Fibroblast of skin of right biceps (primary cell): ENCODE measurements at places on chromosomes 3 and 15.

DNA sequence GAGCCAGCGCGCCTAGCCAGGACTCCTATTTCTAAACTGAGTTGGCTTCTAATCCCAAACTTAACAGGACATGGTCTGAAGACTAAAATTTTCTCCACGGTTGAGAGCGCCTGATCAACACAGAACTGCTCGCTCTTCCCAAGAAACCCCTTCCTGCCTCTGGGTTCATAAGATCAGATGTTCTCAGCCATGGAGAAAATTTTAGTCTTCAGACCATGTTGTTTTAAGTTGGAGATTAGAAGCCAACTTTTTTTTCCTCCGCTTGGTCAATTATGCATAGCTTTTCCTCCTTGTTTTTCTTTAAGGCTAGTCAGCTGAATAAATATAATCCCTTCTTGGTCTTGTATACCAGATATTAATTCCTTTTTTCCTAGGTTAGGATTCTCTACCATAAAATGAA is 356.6 kb upstream of the ADAMTS9 start:
- no peak for DNase-seq

GRCh38 chr3:154085799-154086198 is 35.4 kb upstream of the ARHGEF26 start:
- DNase-seq = no peak

DNA sequence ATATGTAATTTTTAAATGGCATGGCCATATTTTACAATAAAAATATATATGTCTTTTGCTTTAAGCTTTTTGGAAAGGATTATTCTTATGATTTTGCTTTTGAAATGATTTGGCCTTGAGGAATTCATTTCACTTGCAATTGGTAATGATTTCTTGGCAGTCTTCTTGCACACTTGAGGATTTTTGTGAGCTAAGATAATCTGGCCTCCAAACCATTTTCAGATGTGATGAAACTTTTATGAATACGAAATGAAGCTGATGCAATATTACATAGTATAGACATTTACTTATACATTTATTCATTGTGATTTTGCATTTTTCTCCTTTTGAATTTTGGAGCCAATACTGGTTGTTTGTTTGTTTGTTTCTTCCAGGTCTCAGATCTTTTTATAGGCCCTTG is 6.4 kb upstream of the SH2D7 start:
- DNase-seq = peak; percentile 92

DNA sequence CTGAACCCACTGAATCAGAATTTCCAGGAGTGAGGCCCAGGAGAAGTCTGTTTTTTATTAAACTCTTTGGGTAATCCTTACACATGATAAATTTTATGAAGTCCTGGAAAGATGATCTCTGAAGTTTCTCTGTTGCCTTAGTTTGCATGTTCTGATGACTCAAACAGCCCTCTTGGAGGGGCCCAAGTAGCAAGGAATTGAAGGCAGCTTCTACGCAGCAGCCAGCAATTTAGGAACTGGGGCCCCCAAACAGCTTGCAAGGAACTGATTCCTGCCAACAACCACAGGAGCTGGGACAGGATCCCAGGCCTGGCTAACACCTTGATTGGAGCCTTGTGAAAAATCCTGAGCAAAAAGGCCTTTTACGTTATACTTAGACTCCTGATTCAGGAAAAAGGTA is 5.4 kb upstream of the ACP3 start:
- DNase-seq = peak; percentile 63

DNA sequence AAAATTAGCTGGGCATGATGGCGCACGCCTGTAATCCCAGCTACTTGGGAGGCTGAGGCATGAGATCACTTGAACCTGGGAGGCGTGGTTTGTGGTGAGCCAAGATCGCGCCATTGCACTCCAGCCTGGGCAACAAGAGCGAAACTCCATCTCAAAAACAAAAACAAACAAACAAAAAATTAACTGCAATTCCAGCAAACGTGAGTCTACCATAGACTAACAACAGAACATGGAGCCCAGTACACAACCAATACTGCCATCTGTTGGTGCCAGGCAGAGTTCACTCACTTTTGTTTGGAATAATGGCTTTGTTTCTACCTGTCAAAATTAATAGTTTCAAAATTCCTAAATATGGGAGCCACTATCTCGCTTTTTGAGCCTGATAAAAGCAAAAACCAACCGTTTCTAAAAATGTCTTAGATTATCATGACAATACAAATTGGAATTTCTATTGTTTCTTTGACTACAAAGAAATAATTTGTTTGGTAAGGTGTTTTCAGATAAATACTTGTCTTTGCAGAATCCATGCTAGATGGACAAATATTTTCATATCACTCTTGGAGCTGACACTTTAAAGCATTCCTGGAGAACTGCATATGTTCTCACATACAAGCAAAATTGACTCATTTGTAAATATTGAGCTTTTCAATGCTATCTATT is 45.0 kb downstream of the GPR176 start:
- DNase-seq = no peak

DNA sequence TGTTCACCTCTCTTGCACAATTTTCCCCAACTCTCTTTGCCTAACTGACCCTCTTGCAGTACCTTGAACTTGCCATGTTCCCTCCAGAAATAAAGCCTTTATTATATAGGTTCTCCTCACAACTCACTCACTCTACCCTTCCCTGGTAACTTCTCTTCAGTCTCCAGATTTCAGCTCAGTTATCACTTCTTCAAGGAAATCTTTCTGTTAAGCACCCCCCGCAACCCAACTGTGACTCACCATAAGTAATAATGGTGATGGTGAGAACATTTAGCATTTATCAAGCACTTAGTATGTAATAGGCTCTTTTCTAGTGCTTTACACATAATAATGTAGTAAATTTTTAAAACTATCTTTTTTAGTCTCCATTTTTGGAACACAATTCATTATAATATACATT is 8.1 kb upstream of the OR5K1 start:
- DNase-seq = no peak

DNA sequence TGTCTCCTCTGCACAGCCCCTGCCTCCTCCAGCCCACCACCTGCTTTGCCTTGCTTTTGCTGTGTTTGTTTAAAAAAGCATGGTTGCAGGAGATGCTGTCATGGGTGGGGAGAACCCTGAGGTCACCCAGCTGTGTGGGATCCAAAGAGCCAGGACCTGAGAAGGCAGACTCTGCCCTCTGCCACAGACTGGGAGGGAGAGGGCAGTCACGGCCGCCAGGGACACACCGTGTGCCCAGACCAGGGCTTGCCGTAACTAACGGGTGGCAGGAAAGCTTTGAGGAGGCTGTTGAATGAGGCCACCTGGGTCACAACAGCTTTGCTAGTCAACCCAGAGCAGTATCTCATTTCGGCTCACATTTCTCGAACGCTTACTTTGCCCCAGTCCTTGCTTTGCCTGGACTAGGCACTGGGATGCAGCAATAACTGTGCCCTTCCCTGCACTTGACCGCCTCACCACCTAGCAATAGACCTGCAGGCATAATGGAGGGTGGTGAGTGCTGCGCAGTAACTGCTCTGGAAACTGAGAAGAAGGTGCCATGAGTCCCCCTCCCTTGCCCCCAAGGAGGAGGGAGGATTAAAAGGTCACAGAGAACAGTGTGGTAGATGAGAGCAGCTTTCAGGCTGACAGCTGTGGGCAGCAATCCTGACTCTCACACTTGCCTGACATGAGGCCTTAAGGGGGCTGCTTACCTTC is 55.0 kb upstream of the CTDSPL start:
- no peak for DNase-seq

- DNase-seq = peak; percentile 47
Measured at GRCh38 chr3:144770915-144771351, 799.3 kb downstream of the DIPK2A start.

DNA sequence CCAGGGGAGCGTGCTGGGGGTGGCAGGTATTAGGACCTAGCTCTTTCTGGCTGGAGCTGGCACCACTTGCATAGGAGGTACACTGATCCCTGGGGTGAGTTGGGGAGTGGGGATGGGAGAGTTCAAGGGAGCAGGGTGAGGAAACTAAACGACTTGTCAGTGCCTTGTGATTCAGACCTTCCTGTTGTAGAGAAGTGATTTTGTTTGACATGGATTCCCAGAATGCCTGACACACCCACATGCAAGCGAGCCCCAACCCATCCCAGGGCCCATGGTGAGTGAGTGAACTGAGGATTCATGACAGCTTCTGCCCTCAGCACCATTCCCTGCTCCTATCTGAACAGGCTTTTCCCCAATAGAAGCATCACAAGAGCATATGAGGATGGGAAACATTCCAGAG is 15.6 kb upstream of the UBE2Q2 start:
- DNase-seq = peak; percentile 19

DNA sequence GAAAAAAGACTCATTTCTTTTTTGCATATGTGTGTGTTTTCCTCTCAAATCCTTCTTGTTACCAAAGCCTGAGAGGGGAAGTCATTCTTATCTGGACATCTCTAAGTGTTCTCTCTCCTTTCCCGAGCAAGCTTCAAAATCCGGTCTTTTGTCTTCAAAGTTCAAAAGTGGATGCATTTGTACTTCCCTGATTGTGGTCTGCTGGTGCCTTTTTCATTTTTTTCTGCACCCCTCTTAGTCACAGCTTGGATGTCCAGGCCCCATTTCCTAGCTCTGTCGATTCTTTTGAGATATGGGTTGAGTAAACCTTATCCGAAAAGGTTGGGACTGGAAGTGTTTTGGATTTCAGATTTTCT is 34.8 kb downstream of the EHD4 start:
- DNase-seq = no peak

GRCh38 chr3:195154111-195154791 is 116.7 kb downstream of the XXYLT1 start:
- DNase-seq = peak; percentile 41

GRCh38 chr3:175398676-175399075 is 539.5 kb downstream of the NAALADL2 start:
- peak; percentile 64 for DNase-seq

- no peak for DNase-seq
Measured at GRCh38 chr3:54374214-54374852, 252.0 kb downstream of the CACNA2D3 start.

GRCh38 chr15:60936186-60936585 is 292.9 kb downstream of the RORA start:
- no peak for DNase-seq

DNA sequence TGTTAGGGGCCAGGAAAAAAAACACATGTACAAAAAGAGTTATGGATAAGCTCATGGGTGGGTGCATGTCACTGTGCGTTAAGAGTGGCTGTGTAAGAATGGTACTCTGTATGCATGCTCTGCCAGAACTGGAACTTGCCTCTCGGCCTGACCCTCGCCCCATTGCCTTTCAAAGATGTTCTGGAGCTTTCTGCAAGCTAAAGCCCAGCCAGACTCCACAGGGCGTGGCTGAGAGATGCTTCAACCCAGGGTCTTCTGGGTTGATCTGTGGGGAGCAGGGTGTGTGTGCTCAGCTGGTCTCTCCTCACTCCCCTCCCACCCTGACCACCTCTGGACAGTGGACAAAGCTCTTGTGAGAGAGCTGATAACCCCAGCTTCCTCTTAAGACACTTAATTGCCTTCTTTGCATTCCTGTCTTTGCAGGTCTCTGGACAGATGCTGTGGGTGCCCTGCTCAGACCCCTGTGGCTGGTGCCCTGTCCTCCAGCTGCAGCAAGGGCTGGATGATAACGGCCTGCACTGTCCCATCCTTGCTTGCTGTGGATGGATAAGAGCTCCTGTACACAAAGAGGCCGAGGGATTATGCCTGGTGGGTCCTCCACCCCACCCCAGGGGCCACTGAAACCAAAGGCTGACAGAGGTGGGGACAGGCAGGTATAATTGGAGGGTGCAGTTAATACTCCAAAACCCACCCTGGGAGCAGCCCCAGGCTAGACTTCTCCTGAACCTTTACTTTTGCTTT is 28.7 kb downstream of the ALDH1L1 start:
- DNase-seq = no peak

- DNase-seq = no peak
Measured at GRCh38 chr3:42846685-42847522, 28.8 kb downstream of the CYP8B1 start.
